ENCODE measurements at places on chromosomes 7 and 10.

GRCh38 chr7:111756687-111757178, 194.4 kb upstream of the IMMP2L start:
- DNase-seq: no peak

GRCh38 chr7:87506246-87507180, 31.0 kb upstream of the ABCB4 start:
- DNase-seq: no peak

- no peak for DNase-seq
Observed at GRCh38 chr10:23368816-23369640, 24.4 kb upstream of the C10orf67 start.

DNA sequence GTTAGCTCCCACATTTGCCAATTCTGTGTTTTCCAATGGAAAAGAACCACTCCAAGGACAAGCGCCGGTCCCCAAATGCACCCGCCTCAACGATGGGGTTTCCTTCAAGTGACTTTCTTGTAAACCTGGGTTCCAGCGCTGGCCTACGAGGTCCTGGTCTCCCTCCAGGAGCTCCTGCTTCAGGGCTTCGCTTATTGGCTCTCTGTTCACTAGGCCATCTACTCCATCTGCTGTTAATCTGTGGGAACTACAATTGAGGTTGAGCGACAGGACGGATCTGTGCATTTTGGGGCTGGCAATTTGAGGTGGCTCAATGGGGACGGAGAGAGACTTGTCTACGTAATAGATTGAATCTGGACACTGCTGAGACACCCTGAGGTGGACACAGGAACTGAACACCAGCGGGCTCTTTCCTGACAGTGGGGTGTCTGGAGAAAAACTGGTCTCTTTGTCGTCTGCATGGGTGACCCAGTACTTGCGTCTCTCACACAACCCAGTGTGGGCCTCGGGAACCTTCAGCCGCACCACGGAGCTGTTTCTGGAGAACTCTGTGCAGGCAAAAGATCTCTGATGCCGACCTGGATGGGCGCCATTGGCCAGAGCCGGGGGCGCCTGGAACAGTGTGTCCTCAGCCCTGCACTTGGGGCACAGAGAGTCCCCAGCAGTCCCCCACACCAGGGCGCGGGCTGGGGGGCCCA, 115.9 kb upstream of the ADAM12 start:
- DNase-seq: no peak

DNA sequence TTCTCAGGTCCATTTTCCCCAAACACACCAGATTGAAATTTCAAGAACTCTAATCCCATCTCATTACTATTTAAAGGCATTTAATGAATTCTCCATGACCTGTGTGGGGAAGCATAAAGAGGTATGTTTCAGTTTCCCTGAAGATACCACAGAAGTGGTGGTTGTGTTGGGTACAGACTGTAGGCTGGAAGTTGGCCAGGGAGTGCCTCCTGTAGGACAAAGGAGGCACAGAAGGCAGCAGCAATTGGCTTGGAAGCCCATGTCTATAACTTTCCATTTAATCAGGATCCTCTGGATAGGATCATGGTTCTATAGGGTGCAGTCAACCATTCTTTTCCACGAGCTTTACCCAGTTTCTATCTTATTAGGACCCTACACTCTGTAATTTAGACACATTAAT, 8.6 kb upstream of the BET1 start:
- DNase-seq: no peak

- DNase-seq: no peak
Observed at GRCh38 chr10:100790761-100791208, 45.4 kb downstream of the PAX2 start.

DNA sequence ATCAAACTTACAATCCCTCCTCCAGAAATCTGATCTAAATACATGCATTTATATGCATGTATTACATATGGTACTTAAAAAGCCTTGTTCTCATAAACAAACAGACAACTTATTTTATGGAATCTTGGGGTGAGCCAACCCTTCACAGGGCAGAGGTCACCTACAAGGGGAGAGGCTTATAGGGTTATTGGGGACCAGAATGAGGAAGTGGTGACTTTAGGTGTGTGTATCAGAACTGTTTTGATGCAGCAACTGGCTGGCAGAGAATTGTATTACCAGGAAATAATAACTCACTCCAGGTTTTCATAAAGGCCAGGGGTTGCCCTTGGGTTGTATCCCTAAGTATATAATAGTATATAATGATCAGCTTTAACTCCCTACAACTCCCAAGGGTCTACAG, 91.1 kb downstream of the SVIL start:
- DNase-seq: no peak

DNA sequence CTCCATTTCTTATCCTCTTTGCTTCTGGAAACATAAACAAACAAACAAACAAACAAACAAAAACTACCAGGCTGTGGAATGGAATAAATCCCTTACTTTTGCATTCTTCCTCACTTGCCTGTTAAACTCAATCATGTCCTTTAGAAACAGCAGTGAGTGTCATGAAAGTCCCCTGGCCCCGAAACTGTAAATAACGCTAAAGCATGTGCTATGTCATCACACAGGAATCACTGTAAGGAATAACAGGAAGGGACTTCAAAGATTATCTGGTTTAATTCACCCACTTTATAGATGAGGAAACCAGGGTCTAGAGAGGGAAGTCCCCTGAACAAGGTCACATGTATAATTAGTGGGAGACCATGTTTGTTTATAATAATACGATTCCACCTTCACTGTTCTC, 159.4 kb upstream of the MEOX2 start:
- no peak for DNase-seq

DNA sequence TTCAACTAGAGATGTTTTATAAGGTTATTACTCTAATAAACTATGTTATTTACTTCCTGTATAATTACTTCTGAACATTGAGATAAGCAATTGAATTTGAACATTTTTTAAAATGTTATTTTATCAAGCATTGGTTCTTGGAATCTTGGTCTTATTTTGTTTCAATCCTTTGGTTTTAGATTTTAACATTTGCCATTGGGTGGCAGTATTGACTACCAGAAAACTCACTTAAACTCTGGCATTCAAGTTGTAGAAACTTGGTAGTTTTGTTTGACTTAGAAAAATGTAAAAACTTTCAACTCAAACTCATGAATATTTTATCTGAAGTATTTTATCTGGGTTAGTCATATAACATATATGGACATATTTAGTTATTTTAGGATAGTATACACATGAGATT, 48.1 kb downstream of the ATRNL1 start:
- no peak for DNase-seq

DNA sequence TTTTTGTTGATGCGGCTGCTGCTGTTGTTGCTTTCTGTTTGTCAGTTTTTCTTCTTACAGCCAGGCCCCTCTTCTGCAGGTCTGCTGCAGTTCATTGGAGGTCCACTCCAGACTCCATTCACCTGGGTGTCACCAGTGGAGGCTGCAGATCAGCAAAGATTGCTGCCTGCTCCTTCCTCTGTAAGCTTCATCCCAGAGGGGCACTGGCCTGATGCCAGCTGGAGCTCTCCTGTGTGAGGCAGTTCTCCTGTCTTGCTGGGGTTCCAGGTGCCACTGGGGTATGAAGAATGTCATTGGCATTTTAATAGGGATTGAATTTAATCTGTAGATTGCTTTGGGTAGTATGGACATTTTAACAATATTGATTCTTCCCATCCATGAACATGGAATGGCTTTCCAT, 308.5 kb upstream of the MEOX2 start:
- no peak for DNase-seq

DNA sequence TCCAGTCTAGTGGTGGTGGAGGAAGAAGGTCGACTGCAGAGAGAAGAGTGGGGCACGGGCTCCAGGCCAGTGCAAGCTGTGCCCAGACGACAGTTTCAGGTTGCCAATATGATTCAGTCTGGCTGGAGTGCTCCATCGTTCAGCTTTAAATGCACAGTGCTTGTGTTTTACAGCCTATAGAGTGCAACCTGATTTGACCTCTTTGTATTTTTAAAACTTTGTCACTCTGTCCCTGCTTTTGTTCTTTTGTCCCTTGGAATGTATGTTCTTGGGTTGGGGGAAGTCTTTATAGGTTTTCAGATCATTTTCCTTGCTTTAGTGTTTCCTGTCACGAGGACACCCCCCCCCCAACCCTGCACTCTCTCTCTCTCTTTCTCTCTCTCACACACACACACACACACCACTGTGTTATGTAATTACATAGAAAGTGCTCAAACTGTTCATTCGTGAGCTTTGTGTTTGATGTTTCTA, 198.0 kb downstream of the CAMK1D start:
- DNase-seq: peak; percentile 40

DNA sequence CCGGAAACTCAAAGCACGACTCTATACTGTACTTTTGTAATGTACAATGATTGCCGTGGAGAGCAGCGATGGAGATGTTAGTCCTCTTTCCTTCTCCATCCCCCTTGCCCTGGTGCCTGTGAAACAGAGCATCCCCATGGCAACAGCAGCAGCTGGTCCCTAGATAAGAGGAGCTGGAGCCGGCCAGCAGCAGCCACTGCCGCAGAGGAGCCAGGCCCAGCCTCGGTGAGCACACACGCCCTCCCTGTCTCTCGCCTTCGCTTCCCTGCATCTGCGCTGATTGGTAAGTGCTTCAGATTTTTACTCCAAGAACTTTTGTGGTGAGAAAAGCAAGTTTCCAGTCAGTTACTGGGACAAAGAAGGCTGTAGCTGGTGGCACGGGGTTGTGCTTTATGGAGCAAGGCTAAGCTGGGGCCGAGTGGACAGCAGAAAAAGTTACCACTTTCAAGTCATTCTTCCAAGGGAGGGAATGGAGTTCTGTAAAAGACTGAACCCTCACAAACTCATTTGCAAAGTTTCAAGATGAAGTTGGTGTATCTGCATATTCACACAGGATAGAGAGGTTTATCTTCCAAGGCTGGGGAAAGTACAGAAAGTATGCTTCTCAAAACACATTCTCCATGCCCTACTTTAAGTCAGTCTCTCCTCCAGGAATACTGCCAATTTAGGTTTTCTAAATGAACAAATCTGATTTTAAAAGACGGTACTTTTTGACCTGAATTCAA, at the start of gene PPP1R17:
TSS of gene PPP1R17 (plus strand) at position 192 of the 725 bp plus-strand sequence. CDS start 5,227 bp downstream, outside the sequence.
- no peak for DNase-seq

GRCh38 chr10:85667638-85668233, 698.9 kb downstream of the GRID1 start:
- no peak for DNase-seq

DNA sequence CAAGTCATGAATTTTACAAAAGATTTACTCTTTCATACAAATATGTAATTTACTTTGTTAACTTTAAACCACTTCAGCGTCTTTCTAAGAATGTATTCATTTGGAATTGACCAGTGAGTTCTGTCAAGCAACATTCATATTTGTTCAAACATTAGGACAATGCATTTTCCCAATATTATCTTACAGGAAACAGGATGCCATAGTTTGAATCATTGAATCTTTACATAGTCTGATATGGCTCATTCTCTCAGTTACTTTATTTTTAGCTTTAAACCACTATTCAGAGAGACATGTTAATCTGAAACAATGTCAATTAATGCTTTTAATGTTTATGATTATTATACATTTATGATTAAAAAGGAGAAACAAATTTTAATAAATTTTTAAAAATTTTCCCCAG, 21.1 kb upstream of the MEOX2 start:
- no peak for DNase-seq

- DNase-seq: no peak
Observed at GRCh38 chr7:158791107-158791506, 38.2 kb downstream of the ESYT2 start.

- no peak for DNase-seq
Observed at GRCh38 chr10:94879214-94879613, 59.2 kb upstream of the CYP2C9 start.

DNA sequence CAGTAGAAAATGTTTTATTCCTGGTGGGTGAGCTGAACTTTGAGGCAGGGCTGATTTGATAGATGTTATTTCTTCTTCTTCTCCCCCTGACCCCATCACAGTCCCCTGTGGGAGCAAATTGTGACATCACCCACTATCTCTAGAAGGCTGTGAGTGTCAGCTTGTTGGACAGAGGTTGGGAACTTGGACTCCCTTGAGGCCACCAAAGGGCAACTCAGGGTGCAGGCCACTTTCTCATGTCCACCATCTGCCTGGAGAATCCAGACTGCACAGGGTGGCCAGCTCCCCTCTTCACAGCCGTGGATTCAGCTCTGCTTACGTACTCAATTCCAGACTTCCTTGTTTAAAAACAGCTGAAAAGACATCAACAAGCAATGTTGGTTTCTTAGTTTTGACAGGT, 103.0 kb downstream of the LRRC18 start:
- no peak for DNase-seq

GRCh38 chr7:16027396-16027795, 340.9 kb upstream of the MEOX2 start:
- no peak for DNase-seq

GRCh38 chr7:113159746-113160339, 41.5 kb upstream of the SMIM30 start:
- no peak for DNase-seq

DNA sequence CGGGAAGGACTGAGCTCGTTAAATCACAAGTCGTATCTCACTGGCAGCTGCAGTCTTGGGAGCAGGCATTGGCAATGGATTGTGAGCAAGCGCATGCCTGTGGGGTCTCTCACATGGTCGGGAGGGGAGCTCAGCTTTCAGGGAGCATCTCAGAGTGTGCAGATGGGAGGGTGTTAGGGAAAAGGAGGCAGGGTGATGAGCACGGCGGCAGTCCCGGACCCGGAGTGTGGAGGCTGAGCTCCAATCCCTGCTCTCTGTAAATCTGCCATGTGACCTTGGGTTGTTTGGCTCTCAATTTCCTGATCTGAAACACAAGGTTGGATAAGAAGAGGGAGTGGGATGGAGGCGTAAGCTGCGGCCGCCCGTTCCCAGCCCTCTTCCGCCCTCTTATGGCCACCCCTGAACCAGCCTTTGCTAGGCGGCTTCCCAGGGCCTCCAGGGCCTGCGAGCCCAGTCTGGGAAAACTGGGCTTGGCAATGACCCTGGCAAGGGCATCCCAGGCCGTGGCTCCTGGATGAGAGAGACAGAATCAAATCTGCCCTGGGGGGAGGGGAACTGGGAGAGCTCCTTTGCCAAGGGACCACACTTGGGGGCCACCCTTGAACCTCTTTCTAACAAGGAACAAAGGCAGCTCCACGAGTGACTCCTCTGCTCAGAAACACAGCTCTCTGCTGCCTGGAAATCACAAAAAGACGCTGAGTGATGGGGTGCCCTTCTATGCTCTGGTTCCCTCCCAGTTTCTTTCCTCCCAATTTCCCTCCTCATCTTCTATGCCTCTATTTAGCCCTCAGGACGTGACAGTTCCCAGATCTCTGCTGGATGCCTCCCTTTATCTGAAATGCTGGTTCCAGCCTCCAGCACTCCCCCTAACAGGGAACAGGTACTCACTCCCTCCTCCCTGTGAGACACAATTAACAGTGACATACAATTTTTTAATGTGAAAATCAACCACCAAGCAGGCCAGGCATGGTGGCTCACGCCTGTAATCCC, 41.7 kb upstream of the LOXL4 start:
- DNase-seq: no peak

DNA sequence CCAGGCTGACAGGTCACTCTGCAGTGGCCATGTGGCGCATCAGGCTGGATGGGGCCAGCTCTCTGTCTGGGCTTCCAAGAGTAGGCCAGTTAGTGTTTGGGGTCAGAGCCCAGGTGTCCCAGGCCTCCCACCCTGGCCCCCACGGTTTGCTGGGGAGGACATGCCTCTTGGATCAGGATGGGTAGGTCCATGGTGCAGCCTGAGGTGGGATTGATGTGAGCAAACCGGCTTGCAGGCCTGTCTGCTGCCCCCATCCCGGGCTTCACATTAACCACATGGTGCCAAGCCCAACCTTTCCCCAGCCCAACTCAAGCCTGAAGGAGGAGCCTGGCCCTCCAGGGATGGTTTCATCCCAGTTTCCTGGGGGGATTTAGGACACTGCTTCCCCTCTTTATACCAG, 39.2 kb downstream of the LDB3 start:
- DNase-seq: no peak

- no peak for DNase-seq
Observed at GRCh38 chr10:44008270-44008916, 359.7 kb upstream of the ZNF32 start.

All from naive thymus-derived CD8-positive, alpha-beta T cell (primary cell).